ENCODE measurements at places on chromosomes 5 and 9. TPM values are rescaled to one million over a fixed set of nuclear protein-coding genes. Genes with fewer than 3 reads are reported as not detected.

DNA sequence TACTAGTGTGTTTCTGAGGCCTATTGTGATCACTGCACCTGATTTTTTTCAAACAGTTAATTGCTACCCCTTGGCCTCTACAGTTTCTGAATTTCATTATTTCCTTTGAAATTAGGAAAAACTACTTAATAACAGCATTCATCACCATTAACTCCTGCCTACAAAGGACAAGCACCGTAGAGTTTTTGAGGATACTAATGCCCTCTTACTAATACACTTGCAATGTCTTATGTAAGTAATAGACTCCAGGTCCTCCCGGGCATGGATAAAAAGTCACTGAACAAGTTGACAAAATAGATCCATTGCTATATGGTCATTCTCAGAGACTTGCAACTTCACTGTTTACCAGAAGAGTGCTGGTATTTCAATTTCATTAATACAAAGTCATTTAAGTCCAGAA, 1172.5 kb downstream of the CDH12 start:
- no peak for ATAC-seq

- no peak for ATAC-seq
Observed at GRCh38 chr5:76714751-76715485, 1.0 kb upstream of the F2R start.

GRCh38 chr5:39405083-39405843, 19.5 kb downstream of the DAB2 start:
- ATAC-seq = no peak

GRCh38 chr5:135608361-135608760, 29.6 kb upstream of the CXCL14 start:
- ATAC-seq = no peak

DNA sequence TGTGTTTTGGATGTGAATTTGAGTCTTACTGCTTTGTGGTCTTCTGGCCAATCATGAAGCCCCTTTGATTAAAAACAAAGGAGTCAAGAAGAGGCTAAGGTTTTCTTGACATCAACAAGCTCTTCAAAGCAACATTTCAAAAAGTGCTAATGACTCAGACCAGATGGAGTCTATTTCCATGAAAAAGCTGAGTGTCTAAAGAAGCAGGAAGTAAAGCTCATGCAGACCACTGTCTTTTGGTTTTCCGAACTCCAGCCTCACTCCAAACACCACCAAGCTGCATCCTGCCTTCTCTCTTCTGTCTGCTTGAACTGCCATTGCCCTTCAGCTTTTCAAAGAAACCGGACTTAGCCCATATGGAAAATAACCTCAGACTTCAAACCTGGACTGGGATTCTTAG, 115.2 kb downstream of the PRDM6 start:
- ATAC-seq = no peak

- ATAC-seq = no peak
Observed at GRCh38 chr9:93859431-93860215, 95.5 kb downstream of the BARX1 start.

GRCh38 chr5:981456-981855, 27.1 kb upstream of the NKD2 start:
- no peak for ATAC-seq

DNA sequence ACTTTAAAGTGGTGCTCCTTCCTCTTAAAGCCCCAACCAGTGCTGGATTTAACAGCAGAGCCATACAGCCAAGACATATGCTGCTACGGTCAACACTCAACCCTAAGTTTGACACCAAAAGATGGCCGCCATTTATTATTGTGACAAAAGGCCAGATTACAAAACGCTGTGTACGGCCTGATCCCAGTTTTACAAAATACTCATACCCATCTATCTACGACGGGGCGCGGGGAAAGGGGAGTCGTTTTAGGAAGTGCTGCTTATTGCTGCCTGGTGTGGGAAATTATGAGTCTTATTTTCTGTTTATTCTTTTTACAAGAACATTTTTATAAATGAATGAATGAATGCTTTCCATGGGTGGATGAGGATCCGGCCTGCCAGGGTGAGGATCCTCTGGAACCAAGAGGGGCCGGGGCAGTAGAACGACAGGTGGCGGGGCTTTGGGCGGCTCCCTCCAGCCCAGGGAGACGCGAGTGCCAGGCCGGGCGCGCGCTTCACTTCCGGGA, 457 bp upstream of the IDNK start:
- ATAC-seq = peak; percentile 67

DNA sequence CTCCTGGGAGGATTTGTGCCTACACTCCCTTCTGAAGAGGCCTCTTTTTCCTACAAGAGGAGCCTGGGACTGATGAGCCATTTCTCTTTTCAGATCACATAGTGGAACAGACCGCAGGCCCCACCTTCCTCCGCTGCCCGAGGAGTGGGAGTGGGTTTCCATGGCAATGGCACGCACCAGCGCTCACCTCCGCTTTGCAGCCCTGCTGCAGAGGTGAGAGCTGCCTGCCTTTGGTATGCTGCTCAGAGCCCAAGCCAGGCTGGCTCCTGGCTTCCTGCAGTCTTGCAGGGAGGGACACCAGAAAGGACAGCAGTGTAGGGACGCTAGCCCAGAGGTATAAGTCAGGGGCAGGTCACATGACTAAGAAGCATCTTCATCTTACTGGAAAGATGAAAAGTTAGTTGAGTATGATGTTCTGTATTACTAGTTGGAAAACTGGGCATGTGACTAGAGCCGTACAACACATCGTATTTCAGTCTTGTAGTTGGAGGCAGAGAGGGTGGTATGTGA, 12.4 kb downstream of the PTTG1 start:
- peak; percentile 65 for ATAC-seq

DNA sequence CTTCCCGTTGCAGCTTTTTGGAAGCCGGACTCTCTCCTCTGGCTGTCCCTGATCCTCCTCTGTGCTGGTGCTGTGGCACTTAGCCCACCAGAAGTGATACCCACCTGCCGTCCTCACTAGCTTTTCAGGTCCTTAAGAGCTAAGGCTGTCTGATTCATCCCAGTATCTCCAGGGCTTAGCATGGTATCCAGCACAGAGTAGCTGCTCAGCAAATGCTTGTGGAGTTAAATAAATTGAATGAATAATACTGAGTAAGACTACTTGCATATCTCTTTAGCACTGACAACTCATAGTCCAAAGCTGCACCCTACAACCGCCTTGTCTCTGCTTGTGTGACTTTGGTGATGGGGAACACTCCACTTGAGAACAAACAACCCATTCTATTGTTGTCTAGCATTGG, 7.7 kb upstream of the XPA start:
- no peak for ATAC-seq

DNA sequence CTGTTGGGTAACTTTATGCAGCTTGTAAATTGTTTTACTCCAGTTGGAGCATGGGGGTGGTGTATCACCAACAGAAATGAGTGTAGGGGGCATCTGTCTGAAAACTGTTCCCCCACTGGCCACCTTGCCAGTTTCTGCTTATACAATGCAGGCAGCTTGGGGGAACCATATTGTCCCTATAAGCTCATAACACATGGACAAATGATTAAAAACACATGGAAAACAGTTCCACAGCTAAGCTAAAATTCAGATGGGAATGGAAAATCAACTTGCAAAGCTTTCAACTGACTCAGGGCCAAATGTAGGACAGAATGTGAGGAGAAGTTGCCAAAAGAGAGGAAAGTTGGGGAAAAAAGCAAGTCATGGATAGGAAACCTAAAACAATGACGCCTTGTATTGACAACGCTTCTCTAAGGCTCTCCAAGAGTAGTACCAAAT, 7.9 kb upstream of the CER1 start:
- no peak for ATAC-seq

DNA sequence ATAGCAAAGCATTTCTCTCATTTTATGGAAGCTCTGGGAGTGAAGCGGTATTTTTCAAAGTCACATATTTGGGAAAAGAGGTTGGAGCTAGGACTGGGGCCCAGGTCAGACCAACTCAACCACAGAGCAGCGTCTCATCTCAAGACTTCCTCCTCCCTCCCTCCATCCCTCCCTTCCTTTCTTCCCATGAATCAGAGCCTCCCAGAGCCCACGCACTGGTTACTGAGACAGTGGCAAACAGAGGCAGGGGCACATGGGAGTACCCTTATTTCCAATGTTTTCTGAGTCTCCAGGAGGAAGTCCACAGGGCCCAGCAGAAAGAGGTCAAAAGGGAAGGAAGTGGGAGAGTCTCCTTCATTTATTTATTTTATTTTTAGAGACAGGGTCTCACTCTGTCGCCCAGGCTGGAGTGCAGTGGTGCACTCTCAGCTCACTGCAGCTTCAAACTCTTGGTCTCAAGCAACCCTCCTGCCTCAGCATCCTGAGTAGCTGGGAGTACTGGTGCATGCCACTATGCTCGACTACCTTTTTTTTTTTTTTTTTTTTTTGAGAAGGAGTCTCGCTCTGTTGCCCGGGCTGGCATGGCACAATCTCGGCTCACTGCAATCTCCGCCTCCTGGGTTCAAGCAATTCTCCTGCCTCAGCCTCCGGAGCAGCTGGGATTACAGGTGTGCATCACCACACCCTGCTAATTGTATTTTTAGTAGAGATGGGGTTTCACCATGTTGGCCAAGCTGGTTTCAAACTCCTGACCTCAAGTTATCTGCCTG, 52.5 kb upstream of the CDKN2AIPNL start:
- ATAC-seq = no peak

FBXW2 gene
- total RNA-seq = 50.4 TPM

SMIM3 gene
- 20.2 TPM for total RNA-seq

BNC2 gene
- total RNA-seq = not detected

PCDHGB5 gene
- 0.09 TPM for total RNA-seq

SUSD3 gene
- 68.4 TPM for total RNA-seq

FOXD4L3 gene
- total RNA-seq = 0.16 TPM
